Activated gamma-delta T cell treated with Interleukin-2 at 50 U/mL for 16 hours (primary cell): ENCODE measurements at places on chromosomes 6 and 20.

DNA sequence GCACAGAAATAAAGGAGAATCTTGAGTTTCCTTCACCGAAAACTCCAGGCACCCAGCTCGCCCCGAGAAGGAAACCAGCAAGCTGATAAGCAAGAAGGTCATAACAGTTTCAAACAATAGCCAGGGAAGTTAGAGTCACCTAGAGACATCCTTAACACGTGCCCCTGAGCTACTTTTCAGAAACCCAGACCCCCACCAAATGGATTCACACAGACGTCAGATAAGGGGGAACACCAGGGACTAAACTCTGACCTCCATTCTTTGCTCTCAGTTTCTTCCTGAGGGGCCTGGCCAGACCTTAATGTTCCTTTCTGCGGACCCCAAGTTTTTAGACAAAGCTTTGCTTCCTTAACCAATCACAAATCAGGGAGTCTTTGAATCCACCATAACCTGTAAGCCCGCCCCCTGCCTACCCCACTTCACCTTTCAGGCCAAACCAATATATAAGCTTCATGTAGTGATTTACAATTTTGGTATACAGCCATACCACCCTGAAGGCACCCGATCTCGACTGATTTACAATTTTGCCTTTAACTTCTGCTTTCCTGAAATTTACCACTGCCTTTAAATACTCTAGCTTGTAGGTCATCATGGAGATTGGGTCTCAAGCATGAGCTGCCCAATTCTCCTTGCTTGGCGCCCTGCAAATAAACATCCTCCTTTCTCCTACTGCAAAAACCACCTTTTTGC is 11.7 kb downstream of the SOD2 start:
- no peak for DNase-seq

- DNase-seq: no peak
These were observed 28.3 kb downstream of the STX7 start for GRCh38 chr6:132484680-132485018.

GRCh38 chr6:69732640-69733039 is 64.2 kb downstream of the LMBRD1 start:
- DNase-seq: no peak

- no peak for DNase-seq
These were observed 44.6 kb upstream of the NT5E start for GRCh38 chr6:85405175-85405852.

DNA sequence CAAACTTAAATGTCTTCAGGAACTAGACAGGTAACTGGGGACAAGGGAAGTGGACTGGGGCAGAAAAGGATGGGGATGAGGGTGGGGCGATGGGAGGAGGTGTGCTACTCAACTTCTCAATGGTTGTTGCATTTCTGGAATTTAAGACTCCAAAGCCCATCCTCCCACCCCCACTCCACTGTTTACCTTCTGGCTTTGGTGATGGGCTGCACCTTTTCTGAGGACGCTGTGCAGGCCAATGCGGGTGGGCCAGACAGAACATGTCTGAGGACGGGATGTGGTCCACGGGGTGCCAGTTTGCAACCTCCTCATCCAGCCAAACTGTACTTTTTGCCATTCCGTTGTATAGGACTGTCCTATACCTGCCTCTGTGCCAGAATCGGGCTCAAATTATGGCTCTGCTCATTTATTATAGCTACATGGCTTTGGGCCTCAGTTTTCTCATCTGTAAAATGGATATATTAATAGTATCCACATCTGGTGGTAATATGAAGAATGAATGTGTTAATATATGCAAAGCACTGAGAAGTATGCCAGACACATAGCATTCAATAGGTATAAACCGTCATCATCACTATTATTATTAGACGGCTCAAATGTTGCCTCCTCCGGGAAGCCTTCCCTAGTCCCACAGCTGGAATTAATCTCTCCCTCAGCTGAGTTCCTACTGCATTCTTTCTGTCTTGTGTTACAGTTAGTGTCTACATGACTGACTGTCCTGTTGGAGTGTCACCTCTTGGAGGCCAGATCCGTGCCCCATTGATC is 31.0 kb upstream of the VEGFA start:
- no peak for DNase-seq
